ENCODE measurements at places on chromosomes 4 and X.

DNA sequence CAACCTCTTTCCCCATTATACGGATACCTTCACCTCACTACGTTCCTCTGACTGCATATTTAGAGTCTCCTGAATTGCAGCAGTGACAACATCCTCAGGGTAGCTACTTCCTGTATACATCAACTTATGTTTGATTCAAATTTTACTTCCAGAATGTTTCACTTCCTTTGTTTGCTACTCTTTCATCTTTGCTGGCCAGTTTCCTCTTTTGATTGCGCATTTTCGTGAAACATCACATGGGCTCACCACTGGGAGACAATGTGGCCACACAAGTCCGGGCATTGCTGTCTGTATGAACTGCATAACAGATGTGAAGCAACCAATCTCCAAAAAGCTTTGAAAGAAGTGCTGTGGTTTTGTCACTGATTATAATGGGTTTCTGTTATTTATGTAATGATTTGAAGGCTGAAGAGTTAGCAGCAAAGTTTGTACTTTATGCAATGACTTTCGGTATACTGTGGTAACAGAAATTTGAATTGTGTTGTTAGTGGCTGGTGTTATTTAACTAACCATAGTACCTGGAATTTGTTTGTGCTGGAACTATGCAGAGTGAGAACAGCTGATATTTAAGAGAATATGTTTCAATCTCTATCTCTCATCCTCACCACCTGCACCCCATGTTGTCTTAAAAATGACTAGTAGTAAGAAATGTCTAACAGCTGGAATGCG, 7.4 kb downstream of the SNCA start:
- peak; percentile 55 for DNase-seq

GRCh38 chrX:72382202-72382595, 76.5 kb upstream of the CITED1 start:
- no peak for DNase-seq

GRCh38 chr4:154457471-154457870, 34.1 kb downstream of the DCHS2 start:
- no peak for DNase-seq

DNA sequence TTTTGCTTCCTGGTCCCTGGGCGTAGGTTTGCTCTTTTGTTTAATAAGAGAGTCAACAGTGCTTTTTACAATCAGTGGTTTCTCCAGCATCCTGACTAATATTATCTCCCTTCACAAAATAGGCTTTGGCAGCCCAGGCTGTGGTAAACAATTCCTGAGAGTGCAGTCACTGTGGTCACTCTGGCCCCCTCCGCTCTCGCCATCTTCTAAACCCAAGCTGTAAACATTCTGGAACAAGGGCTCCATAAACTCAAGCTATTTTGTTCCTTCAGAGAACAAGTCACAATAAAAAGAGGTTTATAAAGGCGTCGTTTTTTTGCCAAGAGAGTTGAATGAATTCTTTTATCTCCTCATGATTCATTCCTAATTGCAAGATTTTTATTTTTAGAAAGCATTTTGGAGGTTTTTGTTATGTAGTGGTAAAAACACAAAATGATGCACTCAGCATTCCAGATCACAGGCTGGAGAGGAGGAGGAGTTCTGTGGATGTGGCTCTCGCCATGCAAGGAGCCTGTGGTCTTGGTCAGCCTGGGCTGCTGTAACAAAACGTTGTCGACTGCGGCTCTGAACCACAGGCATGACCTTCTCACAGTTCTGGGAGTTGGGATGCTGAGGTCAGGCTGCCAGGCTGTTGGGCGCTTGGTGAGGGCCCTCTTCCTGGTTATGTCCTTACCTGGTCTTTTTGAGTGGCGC, 486.4 kb upstream of the FAT1 start:
- no peak for DNase-seq

DNA sequence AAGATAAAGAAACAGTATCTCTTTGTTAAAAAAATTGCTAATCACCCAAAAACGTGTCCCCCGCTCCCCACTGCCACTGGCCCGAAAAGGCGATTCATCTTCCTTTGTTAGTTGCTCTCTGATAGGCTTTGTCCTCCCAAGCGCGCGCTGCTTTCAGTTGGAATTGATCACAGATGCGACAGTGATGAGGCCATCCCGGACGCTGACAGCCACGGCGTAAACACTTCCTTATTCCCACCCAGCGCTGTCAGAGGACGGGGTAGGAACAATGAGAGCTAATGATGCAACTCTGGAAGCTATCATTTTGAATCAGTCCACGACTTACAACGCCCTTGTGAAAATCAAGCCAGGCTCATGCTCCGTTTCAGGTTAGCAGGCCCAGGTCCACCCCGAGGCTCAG, 21.4 kb downstream of the SOD3 start:
- DNase-seq: no peak

DNA sequence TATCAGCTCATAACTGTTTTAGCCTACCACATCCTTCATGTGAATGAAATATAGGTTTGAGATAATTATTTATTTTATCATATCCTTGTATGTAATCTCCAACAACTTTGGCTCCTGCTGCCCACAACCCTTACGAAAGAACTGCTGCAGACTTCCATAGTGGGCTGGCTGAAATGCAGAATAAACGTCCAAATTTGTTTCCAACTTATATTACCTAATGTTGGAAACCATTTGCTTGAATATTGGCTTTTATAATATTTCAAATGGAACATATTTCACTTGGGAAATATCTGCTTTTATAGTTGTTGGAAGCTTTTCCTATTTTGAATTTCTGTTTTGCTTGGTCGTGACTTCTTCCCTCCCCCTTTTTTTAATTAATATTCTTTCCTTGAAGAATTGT, 45.0 kb upstream of the ITM2A start:
- DNase-seq: no peak

- DNase-seq: no peak
These were observed 371.3 kb downstream of the GPM6A start for GRCh38 chr4:175440786-175441185.

DNA sequence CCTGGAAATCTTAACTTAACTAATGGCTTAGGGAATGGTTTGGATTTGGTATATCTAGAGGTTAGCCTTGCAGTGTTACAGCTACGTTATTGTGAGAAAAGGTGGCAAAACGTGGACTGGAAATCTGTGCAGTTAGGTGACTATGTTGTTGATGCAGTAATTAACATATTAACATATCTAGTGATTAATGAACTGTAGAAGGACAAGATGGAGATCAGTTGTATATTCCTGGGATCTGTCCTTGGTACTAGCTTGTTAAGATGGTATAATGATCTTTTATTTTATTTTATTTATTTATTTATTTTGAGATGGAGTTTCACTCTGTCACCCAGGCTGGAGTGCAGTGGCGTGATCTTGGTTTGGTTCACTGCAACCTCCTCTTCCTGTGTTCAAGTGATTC, 36.9 kb downstream of the GPAT3 start:
- no peak for DNase-seq

DNA sequence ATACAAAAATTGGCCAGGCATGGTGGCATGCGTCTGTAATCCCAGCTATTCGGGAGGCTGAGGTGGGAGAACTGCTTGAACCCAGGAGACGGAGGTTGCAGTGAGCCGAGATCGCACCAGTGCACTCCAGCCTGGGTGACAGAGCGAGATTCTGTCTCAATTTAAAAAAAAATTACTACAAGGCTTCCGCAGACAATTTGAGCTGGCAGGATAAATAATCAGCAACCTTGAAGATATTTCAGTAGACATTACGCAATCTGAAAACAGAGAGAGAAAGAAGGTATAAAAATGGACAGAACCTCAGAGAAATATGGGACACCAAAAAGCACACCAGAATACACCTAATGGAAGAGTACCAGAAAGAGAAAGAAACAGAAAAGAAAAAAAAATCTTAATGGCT, 25.3 kb downstream of the HS6ST2 start:
- no peak for DNase-seq

DNA sequence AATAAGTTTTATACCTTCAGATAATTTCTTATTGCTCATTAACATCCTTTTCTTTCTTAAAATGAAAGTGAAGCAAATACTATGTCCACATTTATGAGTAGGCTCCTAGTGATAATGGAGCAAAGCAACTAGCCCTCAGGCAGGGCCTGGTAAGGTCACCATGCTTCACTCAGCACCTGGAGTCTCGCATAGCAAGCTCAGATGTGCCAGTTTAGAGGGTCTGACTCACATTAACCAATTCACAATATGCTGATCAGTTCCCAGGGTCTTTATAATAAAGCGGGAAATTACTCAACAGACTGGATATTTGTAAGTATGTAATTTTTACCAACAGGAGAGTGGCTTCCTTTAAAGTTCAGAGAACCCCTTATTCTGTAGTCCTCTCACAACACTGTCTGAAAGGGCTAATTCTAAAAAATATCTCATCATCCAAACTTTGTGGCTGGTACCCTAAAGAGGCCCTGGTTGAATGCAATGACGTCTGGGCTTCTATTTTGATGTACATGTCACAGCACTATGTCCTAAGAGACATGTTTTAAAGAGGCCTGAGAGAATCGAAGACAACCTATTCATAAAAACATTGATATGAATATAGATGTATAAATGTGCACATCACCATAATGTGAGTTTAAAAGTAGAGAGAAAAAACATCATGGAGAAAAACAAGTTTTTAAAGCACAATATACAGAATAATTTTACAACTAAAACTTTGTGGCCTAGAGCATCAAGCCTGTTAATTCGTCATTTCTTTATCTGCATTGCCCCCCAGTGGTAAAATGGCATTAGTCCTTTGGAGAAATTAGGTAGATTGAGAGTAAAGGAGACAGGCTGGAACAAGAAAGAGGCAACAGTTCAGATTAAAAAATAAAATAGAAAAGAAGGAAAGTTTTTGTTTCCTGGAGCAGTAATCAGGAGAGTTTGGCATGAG, 44.3 kb downstream of the IL21 start:
- DNase-seq: peak; percentile 24

DNA sequence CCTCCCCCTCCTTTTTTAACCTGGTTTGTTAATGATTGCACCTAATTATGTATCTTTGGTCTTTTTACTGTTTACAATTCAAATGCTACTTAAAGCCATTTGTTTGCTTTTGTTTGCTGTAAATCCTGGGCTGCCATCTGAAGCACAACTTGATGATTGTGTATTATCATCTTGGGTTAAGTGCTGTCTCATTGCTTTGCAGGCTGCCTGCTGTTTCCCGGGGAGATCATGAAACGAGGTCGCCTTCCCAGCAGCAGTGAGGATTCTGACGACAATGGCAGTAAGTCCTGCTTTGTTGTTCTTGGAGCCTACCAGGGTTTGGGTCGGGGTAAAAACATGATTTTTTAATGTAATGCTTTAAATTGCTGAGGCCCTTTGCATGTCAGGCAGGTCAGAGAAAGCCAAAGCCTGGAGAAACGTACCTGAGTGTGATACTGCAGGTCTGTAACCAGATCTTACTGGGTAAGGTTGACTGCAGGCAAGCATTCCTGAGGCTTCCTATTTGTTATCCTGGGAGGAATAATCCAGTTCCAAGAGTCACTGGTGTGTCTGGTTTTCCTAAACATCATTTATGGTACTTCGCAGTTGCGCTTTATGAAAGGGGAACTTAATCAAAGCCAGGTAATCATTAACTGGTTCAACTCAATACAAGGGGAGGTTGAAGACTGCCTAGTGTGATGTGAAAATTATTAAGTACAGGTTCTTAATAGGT, 22.2 kb downstream of the JADE1 start:
- no peak for DNase-seq

DNA sequence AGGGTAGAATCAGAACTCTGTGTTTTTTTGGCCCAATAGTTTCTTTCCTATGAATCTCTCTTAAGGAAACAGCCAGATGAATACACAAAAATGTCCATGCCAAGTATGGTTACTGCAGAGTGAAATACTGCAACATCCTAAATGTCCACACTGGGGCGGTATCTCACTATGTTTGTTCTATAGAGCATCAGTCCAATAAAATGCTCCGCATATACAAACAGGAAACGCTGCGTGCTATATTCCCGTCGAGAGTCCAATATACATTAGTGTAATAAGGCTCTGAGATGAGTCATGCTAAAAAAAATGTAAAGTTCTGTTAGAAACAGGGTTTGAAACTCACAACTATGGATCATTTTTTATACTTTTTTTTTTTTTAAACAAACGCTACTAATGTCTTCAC, 72.9 kb upstream of the ENOX2 start:
- peak; percentile 25 for DNase-seq

DNA sequence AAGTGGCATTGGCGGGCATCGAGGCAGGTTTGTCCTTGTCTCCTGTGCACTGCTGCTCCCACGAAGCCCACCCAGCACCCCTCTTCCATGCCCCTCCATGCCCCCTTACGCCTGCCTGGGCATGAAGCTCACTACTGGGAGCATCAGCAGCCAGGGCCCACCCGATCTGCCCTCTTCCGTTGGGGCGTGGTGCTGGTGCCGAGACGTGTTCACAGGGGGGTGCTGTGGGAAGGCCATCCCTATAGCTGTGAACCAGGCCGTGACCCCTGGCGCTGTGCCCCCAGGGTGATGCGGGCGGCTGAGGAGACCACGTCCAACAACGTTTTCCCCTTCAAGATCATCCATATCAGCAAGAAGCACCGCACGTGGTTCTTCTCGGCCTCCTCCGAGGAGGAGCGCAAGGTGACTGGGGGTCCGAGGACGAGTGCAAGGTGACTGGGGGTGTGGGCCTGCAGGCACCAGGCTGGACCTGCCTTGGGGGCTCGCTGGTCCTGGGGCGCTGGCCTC, 19.3 kb upstream of the ADD1 start:
- no peak for DNase-seq

- no peak for DNase-seq
These were observed 59.1 kb downstream of the MID1IP1 start for GRCh38 chrX:38860106-38861013.

- no peak for DNase-seq
These were observed 555.3 kb downstream of the TRAM1L1 start for GRCh38 chr4:116530048-116530447.

DNA sequence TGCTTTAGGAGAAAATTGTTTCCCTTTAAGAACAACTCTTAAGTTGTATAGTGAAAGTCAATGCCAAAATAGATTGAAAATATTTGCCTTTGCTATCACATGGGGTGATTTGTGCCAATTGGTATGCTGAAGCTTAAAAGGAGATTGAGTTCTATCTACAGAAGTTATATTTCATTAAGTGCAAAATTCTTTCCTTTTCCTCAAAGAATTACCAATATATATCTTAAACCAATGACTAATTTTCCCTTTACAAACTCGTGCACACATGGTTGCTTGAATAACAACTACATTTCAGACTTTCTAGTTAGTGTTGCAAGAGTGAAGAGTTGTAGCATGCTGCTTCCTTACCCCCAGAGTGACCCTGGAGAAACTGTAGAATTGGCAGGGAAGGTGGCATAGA, 990.0 kb upstream of the PABPC4L start:
- no peak for DNase-seq

- DNase-seq: peak; percentile 25
These were observed 32.1 kb downstream of the ZGRF1 start for GRCh38 chr4:112604589-112604988.

DNA sequence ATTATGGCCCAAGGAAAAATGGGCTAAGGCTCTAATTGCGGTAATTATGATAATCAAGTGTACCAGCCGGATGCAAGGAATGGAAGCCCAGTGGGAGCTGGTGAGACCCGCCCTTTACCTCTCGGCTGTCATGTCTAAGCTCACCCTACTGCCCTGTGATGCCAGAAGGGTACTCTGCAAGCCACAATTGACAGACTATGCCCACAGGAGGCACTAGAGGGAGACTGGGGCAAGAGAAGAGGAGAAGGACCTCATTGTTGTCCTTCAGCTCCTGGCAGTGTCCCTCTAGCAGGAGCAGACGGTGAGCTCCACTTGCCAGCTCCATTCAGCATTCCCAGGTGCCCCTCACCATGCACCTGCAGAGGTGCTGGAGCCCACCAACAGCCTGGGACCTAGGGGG, 141.8 kb downstream of the SMIM20 start:
- no peak for DNase-seq
